ENCODE measurements at places on chromosomes 11 and 22.

DNA sequence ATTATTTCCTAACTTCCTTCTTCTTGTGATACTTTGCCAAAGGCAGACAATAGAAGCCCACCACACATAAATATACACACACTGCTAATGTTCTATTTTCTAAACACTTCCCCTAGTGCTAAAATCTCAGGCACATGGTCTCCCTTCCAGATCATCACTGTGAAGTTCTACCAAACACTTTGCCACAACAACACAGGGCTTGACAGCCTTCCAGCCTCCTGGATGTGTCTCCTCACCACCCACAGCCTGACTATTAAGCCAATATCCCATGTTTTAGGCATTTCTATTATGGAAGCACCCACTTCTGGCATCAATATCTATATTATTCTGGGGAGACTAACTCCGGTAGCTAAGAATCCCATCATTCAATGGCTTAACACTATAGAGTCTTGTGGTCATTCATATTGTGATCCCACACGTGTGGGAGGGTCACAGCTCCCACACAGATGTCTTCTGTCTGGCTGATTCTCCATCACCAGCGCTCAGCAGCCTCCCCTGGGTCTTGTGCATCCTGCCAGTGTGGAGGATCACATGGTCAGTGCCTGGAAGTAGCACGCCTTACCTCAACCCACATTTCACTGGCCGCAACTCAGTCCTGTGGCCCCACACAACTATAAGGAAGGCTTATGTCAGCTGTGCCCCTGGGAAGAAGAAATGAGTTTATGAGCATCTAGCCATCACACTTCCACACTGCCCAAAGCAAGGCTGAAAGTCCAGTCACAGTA is 29.0 kb downstream of the SPATA19 start:
- DNase-seq = no peak

DNA sequence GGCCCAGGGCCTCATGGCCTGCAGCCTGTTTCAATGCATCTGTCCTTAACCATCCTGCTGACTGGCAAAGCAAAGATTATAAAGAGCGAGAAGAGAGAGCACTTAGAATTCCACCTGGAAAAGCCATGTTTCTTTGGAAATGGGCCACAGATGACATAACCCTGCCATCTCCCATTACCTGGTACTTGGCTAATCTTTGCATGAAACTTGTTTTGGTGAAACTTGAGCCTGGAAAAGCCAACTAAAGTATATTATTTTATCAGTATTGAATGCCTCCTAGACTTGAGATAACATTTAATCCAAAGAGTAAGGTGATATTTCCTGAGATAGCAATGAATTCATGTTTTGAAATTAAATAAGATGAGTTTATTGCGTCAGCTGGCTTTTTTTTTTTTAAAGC is 72.6 kb downstream of the NAV2 start:
- no peak for DNase-seq

DNA sequence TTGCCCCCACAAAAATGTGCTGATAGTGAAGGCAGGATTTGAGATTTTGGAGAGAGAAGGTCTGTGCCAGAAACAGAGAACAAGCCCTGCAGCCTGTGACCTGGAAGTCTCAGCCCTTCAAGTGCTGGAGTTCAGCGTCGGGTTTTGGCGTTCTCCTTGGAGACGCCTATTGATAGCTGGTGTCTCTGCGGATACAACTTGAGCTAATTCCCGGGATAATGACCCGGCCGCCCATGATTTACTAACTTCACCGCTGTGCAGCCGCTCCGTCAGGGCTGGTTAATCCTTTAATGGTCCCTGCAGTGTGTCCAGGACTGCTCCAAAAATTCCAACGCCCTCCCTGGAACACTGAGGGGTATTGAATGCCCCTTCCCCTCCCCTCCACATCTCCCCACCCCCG is 76.6 kb downstream of the WT1 start:
- no peak for DNase-seq

- DNase-seq = no peak
These were observed 6.2 kb downstream of the TTLL8 start for GRCh38 chr22:50051930-50052329.

DNA sequence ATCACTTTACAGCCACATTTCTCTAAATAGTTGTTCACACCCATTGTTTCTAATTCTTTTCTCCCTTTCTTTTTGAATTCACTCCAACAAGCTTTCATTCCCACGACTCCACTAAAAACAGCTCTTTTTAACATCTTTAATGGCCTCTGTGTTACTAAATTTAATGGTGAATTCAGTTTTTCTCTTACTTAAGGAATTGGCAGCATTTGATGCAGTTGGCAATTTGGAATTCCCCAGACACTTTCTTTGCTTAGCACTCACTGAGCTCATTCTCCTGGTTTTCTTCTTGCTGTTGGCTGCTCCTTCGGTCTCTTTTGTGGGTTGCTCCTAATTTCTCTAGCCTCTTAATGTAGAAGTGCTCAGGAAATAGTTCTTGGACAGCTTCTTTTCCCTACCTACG is 40.5 kb upstream of the OR9Q1 start:
- no peak for DNase-seq
